ENCODE measurements at places on chromosomes 2 and 18. TPM values are rescaled to one million over a fixed set of nuclear protein-coding genes. Genes with fewer than 3 reads are reported as not detected.

- no peaks in the 10 kb centered on the region for H3K36me3 ChIP-seq
- DNase-seq, result no peak
- H3K4me3 ChIP-seq, result no peak overlapping the region
- H3K4me1 ChIP-seq, result no peaks in the 10 kb centered on the region
- no peak overlapping the region for H3K27ac ChIP-seq
These were observed 162.0 kb upstream of the MC4R start for GRCh38 chr18:60534538-60534937.

GRCh38 chr2:102185347-102185746 is 1.5 kb upstream of the IL1RL2 start:
- peaks cover 20% of the 10 kb centered on the region for H3K4me1 ChIP-seq
- no peak for DNase-seq
- H3K4me3 ChIP-seq, result no peak overlapping the region

GRCh38 chr2:155145758-155146229 is 447.3 kb downstream of the KCNJ3 start:
- DNase-seq, result no peak
- no peaks in the 10 kb centered on the region for H3K27me3 ChIP-seq
- H3K27ac ChIP-seq, result no peak overlapping the region
- H3K4me3 ChIP-seq, result no peak overlapping the region
- H3K4me1 ChIP-seq, result no peaks in the 10 kb centered on the region
- no peaks in the 10 kb centered on the region for H3K36me3 ChIP-seq

DNA sequence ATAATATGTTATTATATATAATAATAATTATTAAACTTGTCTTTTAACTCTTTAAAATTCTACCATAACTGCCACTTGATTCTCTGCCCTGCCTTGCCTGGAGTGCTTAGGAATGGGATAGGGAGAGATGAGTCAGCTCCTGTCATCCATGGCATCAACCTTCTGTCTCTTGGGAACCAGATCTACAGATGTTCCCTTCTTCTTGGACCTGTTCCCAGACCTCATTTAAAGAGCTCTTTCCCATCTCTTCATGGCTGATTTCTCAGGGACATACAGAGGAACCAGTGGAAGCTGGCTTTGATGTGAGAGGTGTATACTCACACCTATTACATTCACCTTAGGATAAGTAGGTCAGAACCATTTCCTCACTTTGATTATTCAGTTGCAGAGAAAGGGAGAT is 155.3 kb upstream of the MYO3B start:
- H3K27ac ChIP-seq, result no peak overlapping the region
- no peak for DNase-seq
- no peak overlapping the region for H3K4me3 ChIP-seq
- peaks cover 5% of the 10 kb centered on the region for H3K36me3 ChIP-seq
- H3K27me3 ChIP-seq, result no peaks in the 10 kb centered on the region

GRCh38 chr2:190138032-190138431 is 75.5 kb upstream of the MSTN start:
- no peaks in the 10 kb centered on the region for H3K4me1 ChIP-seq
- no peak for DNase-seq
- H3K4me3 ChIP-seq, result no peak overlapping the region
- H3K27me3 ChIP-seq, result no peaks in the 10 kb centered on the region
- H3K36me3 ChIP-seq, result no peaks in the 10 kb centered on the region
- H3K27ac ChIP-seq, result no peak overlapping the region

GRCh38 chr18:59768409-59768808 is 71.2 kb upstream of the CCBE1 start:
- no peak overlapping the region for H3K27ac ChIP-seq
- no peak overlapping the region for H3K4me3 ChIP-seq
- H3K36me3 ChIP-seq, result no peaks in the 10 kb centered on the region
- H3K4me1 ChIP-seq, result no peaks in the 10 kb centered on the region

- no peak for DNase-seq
- no peaks in the 10 kb centered on the region for H3K36me3 ChIP-seq
- no peaks in the 10 kb centered on the region for H3K27me3 ChIP-seq
- no peak overlapping the region for H3K4me3 ChIP-seq
These were observed 1.9 kb upstream of the PROM2 start for GRCh38 chr2:95272299-95272751.

Gene TCF23
- total RNA-seq, result 0.08 TPM

Data from left ventricle myocardium inferior (tissue), 1 donor.